ENCODE measurements at places on chromosomes 5 and 9.

GRCh38 chr9:19180991-19181390 is 49.5 kb upstream of the DENND4C start:
- DNase-seq = no peak

GRCh38 chr9:4904322-4905134 is 80.5 kb upstream of the JAK2 start:
- DNase-seq = no peak

GRCh38 chr9:130692321-130692720 is 1.3 kb upstream of the EXOSC2 start:
- no peak for DNase-seq

DNA sequence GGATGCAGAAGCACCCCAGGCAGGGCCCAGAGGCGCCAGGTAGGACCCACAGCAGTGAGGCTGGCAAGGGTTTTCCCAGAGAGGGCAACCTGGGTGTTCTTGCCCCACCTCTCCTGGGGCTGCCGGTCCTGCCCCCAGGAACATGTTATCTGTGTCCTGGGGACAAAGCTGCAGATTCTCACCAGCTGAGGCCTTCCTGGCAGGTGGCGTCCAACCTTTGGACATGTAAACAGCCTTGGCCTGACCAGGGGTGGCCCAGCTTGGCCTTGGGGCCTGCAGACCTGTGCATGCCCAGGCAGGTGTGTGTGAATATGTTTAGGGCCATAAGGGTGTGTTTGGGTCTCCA is 101.8 kb upstream of the LARP1 start:
- DNase-seq = peak; percentile 40

- DNase-seq = no peak
Measured at GRCh38 chr5:78638423-78638822, 10.1 kb downstream of the LHFPL2 start.

DNA sequence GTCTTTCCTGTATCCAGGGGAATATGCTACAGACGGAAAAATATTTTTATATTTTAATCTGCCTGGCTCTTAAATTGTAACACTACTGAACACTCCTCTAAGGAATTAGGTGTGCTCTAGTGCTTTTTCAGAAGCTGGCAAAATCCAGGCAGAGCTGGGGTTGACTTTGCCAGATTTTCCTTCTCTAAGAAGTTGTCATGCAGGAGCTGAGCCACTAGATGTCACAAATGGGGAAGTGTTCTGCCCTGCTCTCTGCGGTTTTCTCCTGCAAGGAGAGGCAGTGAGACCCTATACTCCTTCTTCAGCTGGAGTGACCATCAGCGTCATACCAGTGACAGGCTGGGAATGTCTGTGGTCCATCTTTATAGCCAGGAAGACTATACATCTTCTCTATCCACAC is 112.5 kb downstream of the HAPLN1 start:
- DNase-seq = peak; percentile 9

All from HuH-7.5 (cell line).